ENCODE measurements at places on chromosomes 11 and 22.
A peak's percentile ranks its signal among the peaks of the same experiment; 100 is the strongest.

DNA sequence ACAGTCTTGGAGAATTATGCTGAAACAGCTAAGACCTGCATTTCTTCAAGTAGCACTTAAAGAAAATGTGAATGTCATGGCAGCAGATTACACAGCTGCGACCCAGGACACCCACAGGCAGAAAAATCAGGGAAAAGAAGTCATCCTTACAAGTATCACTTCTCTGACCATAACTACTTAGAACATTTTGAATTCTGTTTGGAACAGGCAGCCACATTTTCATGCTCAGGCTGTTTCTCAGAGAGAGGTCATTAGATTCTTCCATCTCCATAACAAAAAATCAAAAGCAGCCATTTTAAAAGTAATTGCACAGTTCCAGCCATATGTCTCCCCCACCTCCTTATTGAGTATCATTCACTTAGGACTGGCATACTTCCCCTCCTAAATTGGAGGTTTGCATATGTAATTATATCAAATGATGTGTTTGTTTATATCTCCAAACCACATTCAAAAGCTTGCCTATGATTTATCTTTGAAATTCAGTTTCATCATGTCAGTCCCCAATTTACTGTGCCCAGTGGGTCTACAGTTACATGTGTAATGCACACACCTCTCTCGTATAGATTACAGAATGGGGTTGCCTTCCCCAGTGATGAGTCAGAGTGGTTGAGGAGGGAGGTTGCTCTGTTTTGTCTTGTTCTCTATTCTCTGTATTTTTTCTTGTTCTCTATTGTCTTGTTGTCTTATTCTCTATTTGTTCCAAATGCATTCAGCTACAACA lies 276.5 kb upstream of the MTNR1B start:
- no peak for DNase-seq

DNA sequence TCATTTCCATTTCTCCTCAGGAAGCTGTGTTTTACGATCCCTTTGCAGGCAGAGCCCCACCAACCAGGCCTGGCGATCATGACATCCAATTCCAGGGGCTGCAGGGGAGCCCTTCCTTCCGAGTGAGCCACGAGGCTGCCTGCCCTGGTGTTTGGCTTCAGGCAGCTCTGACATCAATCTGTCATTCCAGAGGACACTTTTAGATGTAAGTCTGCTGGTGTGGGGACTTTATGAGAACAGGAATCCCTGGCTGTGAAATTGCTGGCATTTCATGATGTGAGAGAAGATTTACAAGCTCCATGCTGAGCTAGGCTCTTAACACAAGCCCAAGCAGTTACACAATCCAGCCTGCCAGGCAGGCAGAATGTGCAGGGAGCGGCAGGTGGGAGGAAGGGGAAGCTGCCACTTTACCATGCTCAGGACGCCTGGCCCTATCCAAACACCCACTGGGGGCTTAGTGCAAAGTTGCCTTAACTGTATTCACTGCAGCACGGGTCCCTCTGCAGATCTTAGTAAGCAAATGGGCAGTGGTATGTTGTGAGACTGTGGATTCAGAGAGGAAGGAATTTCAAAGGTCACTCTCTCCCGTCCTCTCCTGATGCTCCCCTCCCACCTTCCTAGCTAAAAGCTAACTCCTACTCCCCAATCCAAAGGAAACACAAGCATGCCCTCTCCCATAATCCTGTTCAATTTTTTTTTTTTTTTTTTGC lies 43.4 kb upstream of the MICAL2 start:
- peak; percentile 36 for DNase-seq

DNA sequence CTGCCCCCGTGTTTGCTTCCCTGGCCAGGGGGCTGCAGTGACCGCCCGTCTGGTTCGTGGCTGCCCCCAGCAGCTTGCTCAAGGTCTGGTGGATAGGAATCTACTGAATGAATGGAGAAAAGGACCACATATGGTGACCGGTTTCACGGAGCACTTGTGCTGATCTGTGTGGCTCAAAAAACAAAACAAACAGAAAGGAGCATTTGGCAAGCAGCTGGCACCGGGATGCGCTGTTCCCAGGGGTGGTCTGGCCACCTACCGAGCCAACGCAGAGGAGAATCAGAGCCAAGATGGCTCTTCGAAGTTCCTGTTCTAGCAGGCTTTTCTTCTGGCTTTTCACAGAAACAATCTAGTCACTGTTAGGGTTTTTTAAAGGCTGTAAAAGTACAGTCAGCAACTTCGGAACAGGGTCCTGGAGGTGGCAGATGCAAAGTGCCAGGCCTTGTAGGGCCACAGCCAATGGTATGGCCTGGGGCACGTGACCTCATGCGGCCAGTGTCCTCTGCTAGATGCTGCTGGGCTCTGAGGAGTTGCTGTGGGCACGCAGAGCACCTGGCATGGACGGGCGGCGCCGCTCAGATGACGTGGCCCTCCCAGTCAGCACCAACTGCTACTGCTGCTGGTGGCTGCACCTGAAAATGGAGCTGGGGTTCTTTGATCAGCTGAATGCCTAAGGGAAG lies 27.3 kb upstream of the PACSIN2 start:
- no peak for DNase-seq

DNA sequence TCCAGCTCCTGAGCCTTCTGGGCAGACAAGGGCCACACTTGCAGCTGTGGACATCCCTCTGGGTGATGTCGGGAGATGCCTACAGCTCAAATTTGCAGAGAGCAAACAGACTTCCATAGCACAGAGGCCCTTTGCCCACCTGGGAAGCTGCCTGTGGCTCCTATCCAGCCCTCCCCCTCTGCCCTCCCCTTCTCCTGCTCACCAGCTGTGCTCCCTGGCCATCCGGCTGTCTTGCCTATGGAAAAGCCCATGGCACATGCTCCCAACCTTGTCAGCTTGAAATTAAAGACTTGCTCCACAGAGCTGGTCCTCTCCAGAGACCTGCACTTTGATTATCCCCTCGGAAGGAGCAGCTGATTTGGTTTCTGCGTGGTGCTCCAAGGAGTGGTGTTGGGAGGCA lies 118.9 kb upstream of the NECTIN1 start:
- no peak for DNase-seq

DNA sequence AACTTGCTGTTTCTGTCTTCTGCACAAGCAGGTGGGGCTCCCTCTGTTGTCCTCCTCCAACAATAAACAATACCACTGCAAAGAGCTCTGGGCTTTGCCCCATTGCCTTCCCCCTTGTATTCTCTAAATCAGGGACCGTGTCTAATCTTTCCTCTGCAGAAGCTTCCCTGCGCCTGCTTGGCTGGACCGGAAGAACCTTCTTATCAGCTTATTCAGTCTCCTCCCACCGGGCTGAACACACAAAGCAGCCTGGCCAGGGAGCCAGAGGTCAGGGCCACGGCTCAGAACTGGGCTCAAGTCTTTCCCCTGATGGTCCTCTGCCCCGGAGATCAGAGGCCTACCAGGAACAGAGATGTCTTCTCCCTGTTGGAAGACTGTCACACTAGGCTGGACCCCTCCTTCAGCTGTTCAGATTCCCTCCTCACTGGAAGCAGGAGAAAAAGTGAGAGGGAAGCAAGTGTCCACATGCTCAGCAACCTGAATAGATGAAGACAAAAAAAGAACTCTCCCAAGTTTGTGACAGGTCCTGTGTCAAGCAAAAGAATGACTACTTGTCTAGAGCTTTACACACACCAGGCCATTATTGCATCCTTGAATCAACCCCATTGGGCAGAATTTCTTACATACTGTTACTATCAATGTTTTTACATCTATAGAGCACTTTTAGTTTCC lies 63.7 kb downstream of the RAB30 start:
- DNase-seq, result peak; percentile 67

DNA sequence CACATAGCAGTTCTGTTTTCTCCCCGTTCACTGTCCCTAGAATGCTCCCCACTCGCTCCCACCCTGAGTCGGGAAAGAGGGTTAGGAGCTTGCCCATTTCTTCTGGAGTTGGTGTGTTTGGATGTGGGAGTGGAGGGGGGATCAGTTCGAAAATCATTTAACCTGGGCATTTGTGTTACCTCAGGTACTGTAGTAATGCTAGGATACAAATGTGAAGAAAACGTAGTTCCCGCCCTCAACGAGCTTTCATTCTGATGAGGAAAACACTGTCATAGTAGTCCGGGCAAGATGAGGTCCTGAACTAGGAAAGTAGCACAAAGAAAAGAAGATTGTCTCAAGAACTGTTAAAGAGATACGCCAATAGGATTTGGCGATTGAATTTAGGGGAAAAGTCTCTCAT lies 539 bp downstream of the SDHD start:
- DNase-seq, result no peak

DNA sequence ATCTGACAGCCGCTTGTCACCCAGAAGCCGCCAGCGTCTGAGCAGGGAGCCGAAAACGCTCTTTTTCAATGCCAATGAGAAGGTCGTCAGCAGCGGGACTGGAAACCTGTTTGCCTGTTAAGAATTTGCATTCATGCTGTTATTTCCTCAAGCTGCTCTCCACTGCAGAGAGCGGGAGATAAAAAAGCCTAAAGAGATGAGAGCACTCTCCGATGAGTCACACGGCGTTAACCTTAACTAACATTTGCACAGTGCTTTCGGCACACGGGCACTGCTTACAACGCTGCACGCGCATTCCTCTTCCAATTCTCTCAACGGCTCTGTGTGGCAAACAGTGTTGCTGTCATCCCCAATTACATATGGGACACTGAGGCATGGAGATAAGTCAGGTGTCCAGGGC lies 40.0 kb upstream of the RTL6 start:
- no peak for DNase-seq

DNA sequence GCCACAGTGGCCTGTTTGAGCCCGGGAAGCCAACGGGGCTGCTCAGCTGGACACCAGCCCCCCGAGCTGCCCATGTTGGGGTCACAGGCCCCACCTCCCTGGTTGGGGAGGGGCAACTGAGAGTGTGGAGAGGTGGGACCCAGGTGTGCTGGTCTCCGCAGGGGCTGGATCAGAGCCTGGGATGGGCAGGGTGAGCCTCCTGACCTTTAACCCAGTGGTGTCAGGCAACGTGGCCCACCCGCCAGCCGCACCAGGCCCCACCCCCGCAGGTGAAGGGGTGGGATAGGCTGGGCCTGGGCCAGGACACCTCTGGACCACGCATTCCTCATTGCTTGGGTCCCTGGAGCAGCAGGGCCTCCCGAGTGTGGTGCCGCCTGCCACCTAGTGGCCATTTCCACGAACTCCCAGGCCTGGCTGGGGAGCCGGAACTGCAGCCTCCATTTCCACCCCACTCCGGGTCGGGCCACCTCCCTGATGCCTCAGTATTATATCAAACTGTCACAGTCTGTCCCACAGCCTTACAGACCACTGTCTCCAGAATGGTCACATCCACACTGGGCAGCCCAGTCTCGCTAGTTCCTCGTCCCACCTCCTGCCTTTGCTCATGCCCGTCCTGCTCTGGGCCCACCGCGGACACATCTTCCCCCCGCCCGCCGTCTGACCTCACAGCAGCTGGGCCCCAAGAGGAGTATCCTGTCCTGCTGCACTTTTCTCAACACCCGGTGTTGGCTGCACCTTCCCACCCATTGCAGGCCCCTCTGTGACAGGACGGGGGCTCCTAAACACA lies 13.3 kb upstream of the PPP6R3 start:
- peak; percentile 60 for DNase-seq

DNA sequence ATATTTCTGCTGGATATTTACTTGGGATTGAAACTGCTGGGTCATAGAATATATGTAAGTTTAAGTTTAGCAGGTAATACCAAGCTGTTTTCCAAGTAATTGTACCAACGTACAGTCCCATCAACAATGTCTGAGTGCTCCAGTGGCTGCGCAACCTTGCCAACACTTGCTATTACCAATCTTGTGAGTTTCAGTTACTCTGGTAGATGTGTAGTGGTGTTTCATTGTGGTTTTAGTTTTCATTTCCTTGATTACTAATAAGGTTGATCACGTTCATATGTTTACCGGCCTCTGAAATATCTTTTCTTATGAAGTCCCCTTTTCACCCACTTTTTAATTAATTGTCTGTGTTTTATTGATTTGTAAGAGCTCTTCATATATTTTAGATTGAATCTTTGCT lies 370.6 kb upstream of the CADM1 start:
- DNase-seq, result no peak
